Activated T-helper 9 cell treated with anti-CD3 and anti-CD28 coated beads, Interleukin-2, amount 50 U/mL, for 16 hours (primary cell): ENCODE measurements at places on chromosomes 3 and 15.

DNA sequence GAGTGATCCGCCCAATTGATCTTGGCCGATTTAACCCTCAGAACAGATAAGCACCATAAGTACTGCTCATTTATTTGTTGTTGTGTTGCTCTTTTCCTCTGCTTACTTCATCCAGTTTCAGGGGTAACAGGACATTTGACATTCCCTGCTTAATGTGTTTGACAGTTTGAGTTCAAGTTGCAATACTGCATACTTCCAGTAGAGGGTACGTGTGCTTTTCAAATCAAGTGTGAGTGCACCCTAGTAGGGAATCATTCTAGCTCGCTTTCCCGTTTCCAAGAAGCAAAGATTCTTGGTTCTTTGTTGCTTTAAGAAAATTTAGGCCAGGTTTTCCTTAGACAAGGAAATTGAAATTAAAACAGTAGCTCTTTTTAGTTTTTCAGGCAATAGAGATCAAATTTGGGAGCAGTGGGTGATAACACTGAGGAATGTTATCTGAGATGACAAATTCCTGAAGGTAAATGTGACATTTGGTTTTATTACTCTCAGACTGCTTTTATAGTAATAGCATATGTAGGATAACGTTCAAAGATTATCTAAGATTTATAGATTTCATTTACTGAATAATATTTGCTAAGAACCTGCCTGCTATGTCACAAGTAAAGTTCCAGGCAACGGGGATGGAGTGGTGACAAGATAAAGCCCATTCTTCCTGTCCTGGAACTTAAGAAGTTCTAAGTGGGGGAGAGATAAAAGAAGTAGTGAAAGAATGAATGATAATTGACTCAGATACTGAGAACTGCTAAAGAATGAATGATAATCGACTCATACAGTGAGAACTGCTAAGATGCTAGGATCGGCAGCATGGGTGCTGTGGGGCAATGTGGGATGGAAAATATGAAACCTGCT is 73.3 kb downstream of the SYNPR start:
- no peak for DNase-seq

DNA sequence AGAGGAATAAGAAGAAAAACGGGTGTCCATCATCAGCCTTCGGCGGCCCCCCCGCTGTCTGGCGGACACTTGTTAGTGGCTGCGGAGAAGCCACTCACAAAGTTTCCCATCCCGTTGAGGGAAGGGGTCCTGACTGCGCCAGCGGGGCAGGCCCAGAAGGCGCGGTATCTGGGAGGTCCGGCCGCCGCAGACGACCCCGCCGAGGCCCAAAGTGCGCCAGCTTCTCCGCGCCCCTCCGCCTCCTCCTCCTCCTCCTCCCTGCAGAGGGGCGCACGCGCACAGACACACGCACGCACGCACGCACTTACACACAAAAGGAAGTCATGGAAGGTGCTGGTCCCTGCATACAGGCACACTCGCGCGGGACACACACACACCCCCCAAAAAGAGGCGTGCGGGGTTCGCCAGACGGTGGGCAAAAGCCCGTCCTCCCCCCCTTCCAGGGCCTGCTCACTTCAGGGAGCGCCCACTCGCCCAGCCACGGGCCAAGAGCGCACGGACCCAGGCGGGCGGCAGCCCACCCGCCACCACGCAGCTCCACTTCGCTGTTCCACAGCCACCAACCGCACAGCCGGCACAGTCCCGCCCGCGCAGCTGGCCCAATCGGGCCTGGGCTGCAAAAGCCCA is 18.0 kb downstream of the ZNF148 start:
- DNase-seq = peak; percentile 16

DNA sequence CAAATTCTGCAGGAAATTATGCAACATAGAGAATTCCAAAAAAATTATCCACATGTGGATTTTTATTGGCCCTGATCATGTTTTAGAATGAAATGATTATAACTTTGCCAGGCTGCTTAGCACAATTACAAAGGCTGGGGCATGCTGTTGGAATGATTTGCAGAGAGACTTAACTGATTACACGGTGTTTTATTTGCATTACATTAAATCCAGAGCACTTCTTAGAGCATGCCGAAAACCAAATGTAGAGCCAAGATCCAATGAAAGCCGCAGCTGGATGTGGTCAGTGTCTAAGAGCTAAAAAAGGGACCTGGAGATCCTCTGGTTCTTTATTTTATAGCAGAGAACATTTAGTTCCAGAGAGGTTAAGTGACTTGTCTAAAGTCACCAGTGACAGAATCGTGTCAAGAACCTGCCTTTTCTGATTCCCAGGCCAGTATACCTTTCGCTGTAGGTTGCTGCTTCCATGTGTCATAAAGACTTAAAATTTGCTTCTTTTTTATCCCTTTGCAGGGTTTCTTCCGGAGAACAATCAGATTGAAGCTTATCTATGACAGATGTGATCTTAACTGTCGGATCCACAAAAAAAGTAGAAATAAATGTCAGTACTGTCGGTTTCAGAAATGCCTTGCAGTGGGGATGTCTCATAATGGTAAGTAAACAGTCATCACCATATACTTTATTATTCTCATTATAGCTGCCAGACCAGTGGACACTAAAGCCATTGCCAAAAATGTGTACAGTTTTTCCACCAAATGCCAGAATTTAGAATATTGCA is 92.0 kb upstream of the TSEN2 start:
- DNase-seq = no peak

DNA sequence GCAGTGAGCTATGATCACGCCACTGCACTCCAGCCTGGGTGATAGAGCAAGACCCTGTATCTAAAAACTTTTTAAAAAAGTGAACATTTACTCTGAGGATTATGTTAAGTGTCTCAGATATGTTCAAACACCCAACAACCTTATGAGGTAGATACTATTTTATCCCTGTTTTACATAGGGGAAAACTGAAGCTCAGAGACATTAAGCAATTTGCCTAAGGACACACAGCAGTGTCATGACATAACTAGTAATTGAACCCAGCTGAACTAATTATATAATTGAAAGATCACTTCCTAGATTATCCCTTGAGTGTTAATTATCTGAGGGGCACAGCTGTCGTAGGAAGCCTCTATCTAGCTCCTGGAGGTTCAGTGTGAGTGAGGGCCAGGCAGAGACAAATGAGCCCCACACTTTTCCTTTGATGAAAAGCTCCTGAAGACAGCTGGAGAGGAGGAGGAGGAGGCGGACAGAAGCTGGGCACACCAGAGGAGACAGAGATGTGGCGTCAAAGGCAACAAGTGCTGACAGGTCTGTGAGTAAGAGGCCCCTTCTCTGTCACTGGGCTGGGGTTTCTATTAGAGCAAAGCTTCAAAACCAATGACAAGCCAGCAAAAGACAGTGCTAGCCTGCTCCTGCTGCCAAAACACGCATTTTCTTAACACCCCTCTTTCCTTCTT is 20.5 kb downstream of the TRH start:
- no peak for DNase-seq

- no peak for DNase-seq
Measured at GRCh38 chr3:168989396-168989795, 674.1 kb downstream of the MECOM start.

- no peak for DNase-seq
Measured at GRCh38 chr3:4814305-4814903, 164.8 kb upstream of the BHLHE40 start.

- no peak for DNase-seq
Measured at GRCh38 chr3:135017003-135017893, 222.2 kb downstream of the EPHB1 start.
